Fibroblast of skin of scalp (primary cell): ENCODE measurements at places on chromosomes 5 and 9.
A peak's percentile ranks its signal among the peaks of the same experiment; 100 is the strongest.

- peak; percentile 54 for DNase-seq
Observed at GRCh38 chr5:91072881-91073280, 310.2 kb downstream of the ARRDC3 start.

DNA sequence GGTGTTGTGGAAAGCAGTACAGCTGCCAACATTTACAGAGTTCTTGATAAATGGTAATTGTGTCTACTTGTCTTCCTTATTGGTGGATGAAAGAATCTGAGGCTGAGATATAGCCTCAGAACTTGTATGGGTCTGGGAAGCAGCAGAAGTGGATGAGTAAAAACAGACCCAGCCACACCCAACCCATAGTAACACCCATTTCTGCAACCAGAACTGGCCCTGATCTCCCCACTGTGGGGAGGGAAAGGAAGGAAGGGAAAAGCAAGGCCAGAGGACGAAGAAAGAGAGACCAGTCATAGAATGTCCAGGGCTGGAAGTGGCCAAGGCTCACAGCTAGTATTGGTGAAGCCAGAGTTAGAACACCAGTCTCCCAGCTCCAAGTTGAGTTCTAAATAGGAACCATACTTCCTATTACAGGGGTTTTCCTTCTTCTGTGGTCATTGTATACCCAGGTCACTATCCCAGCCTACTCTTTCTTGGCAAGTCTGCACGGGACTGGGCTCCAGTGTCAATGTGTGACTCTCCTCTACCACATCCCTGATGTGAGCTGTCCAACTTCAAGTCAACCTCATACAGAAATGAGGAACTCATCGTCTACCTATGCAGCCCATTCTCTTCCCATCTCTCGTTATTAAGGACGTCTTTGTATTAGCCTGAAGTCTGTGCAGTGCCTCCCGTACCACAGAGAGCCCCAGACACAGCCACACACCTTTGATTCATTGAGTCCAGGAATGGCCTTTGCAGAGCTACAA lies 35.9 kb downstream of the ITK start:
- no peak for DNase-seq

DNA sequence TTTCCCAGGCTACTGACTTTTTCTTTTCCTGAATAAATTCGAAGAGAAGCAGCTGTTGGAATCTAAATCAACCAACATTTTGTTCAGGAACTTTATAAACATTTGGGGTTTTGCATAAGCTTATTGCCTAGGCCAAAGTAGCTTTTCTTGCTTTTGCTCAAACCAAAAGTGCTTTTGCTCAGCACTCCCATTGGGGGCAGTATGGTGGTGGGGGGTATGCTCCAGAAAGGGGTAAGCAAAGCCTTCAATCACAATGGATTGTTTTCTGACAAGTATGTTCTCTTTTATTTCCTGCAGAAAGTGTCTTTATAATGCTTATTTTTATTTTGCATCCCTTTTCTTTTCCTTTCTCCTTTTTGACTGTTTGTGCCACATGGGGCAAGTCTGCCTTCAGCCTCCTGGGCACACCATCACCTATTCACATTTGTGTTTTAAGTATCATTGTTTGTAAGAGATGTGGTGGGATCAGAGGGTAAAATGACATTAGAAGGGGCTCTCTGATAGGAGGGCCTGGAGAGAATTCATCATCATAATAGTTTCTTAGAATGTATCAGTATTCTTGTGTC lies 86.0 kb downstream of the PRDM6 start:
- DNase-seq = no peak

DNA sequence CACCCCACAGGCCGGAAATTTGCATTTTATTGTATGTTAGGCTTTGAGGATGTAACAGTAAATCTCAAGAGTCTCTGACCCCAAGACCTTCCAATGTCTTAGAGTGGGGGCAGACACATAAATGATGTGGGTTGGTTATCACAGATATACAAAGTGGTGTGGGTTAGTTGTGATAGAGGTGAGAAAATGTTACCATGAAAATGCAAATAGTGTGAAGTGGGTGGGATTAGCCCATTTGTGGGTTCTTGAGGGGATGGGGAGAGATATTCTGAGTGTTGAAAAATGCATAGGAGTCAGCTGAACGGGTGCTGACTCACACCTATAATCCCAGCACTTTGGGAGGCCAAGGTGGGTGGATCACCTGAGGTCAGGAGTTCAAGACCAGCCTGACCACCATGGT lies 7.9 kb upstream of the RNF145 start:
- no peak for DNase-seq

DNA sequence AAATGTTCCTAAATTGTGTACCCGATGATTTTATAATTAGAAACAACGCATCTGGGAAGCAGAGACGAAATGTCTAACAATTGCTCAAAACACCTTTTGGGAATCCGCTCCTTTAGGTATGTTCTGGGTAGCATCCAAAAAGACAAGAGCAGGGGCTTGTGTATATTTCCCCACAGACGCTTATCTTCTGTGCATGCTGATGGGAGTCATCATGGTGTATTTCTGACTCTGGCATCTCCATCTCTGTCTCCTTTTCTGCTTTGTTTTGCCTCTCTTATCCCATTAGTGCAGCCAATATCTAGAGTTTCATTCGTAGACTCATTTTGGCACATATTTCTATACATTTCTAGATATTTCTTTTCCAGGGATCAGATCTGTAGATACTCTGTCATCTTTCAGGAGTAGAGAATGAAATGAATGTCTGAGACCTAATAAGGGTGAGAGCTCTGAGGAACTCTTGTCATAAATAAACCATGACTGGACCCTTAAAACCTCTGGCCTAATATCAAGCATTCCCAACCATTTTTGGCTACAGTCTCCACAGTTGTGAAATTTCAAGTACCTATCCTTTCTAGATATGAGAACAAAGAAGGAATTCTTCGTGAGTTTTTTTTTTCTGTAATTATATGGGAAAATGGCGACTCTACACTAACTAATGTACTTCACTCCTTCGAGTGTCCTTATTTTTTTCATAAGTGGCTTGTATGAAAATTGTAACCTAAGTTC lies 508.2 kb downstream of the ACTL7B start:
- DNase-seq = peak; percentile 3

- DNase-seq = peak; percentile 79
Observed at GRCh38 chr9:109766351-109766750, 13.6 kb upstream of the PALM2AKAP2 start.

GRCh38 chr5:126368239-126368812 lies 54.9 kb upstream of the GRAMD2B start:
- no peak for DNase-seq

- no peak for DNase-seq
Observed at GRCh38 chr5:58855851-58856739, 273.2 kb downstream of the RAB3C start.

DNA sequence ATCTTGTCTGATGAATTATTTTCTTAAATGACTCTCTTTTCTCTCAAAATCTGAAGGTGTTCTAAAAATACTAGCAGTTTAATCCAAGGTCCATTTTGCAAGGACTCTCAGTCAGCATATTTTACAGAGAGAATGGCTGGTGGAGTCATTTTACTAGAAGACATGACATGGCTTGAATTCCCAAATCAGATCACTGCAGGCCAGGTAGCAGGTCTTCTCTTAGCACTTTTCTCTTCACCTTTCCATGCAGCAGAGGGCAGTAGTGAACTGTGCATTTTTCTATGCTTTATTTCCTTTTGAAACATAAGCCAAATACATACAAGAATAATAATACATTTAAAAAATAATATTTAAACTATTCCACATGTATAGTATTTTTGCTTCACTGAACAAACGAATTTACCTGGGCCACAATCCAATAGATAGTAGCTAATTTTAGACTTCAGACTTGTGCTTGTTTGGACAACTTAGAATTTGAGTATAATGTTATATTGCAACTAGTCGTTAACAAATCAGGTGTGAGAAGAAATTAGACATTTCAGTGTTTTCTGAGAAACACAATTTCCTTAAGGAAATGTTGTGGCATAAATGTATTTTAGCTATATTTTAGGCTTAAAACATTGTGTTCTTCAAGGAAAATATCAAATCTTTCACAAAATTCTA lies 289.4 kb upstream of the DAB2 start:
- peak; percentile 79 for DNase-seq

DNA sequence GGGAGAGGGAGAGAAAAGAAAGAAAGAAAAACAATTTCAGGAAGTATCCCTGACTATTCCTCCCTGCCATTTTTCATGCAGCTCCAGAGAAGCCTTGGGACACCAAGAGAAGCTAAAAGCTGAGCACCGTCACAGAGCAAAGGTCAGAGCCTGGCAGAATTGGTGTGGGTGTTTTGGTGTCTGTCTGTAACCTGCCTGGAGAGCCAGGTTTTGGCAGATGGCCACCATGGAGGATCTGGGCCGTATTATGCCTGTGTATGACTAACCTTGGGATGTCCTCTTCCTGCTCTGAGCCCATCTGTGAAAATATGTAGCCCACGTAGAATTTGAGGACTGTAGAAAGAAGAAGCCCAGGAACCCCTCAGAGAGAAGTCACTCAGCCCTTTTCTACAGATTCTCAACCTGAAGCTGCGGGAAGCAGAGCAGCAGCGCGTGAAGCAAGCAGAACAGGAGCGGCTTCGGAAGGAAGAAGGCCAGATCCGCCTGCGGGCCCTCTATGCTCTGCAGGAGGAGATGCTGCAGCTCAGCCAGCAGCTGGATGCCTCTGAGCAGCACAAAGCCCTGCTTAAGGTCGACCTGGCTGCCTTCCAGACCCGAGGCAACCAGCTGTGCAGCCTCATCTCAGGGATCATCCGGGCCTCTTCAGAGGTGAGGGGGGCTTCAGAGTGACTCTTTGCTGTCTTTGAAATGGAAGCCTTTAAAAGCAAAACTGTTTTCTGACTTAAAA lies 18.8 kb downstream of the GLE1 start:
- peak; percentile 40 for DNase-seq
